Esophagus squamous epithelium (tissue), 5 donors: ENCODE measurements at places on chromosomes 6 and 20. TPM values are rescaled to one million over a fixed set of nuclear protein-coding genes. Genes with fewer than 3 reads are reported as not detected.

Gene REM1
- 4.0 TPM for total RNA-seq

Gene GHRH
- not detected for total RNA-seq

Gene GJA10
- total RNA-seq: not detected

Gene TRERF1
- 5.5 TPM for total RNA-seq

Gene HAO1
- not detected for total RNA-seq

Gene HTR1E
- total RNA-seq: not detected

Gene TULP1
- total RNA-seq: not detected

Gene BHLHE23
- total RNA-seq: not detected

Gene TFAP2A
- total RNA-seq: 37.2 TPM

Gene SMLR1
- not detected for total RNA-seq

Gene LKAAEAR1
- total RNA-seq: not detected

Gene PTPRT
- total RNA-seq: not detected

Gene SPTLC3
- 9.1 TPM for total RNA-seq

Gene EPPIN
- not detected for total RNA-seq

- DNase-seq: no peak
Measured at GRCh38 chr6:89161326-89162046, 15.6 kb downstream of the PM20D2 start.

GRCh38 chr6:148599967-148600426, 146.8 kb upstream of the UST start:
- DNase-seq: no peak

- no peak for DNase-seq
Measured at GRCh38 chr6:170247178-170247701, 43.6 kb downstream of the DLL1 start.

DNA sequence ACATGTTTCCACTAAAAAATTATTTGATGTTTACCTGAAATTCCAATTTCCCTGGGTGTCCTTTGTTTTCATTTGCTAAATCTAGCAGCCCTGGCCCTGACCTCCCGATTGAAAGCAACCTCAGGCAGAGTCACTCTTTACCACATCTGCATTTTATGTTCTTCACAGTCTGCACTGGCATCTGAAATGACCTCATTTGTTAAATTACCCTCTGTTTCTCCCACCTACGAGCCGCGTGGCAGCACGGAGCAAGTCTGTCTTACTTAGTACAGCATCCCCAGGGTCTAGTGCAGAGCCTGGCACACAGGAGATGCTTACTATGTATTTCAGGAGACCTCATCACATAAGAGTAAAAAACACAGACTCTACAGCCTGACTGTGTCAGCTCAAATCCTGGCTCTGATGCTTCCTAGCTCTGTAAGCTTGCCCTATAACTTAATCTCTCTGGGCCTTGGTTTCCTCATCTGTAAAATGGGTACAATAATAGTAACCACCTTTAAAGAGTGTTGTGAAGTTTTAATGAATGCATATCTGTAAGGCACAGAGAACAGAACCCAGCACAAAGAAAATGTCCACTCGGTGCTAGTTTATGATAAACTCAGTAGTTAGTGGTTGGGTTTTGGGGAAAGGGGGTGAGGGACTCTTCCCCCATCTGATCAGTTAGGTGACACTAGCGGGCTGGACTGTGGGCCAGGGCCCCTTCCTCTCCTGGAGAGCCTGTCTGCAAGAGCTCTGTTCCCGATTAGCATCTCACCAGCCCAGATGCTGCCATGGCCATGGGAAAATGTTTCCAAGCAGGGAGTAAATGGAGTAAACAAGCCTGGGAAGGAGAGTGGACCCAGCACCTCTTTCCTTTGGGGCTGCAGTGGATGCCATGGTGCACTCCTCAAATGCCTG, 88.2 kb downstream of the PREX1 start:
- DNase-seq: no peak

GRCh38 chr6:27617700-27618689, 145.1 kb upstream of the ZNF184 start:
- DNase-seq: no peak

DNA sequence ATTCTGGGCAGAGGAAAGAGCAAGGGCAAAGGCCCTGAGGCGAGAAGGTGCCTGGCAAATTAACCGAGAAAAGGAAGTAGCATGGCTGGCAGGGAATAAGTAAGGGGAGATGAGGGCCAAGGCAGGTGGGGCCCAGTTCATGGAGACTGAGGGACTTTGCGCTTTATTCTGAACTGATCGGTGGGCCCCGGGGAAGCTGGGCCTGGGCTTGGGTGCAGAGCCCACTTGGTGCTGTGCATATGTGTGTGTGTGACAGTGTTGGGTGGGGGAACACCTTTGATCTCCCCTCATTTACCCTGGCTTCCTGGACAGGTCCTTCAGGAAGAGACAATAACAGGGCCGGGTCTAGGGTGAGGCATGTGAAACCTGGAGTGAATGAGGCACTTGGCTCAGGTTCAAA, 2.9 kb upstream of the MDFI start:
- no peak for DNase-seq

- no peak for DNase-seq
Measured at GRCh38 chr20:62624325-62624690, 18.0 kb upstream of the SLCO4A1 start.

- no peak for DNase-seq
Measured at GRCh38 chr6:1255636-1256365, 56.1 kb upstream of the FOXQ1 start.

GRCh38 chr6:53103993-53104675, 38.9 kb downstream of the FBXO9 start:
- DNase-seq: no peak

DNA sequence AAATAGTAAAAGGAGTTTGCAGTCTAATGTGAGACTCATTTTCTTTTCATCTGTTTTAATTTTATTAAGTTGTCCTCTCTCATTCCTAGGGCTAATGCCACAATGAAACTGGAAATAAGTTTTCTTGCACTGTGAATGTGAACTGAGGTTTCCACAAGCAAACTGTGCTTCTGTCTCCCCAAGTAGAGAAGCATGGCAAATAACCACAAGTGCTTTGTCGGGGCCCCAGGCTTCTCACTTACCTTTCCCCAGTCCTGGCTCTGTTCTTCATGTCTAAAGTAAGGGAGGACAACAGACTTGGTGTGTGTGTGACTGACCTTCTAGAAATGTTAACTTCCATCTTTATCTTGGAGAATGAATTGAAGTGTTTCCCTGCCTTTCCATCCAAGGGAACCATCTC, 80.8 kb downstream of the CBFA2T2 start:
- DNase-seq: no peak

DNA sequence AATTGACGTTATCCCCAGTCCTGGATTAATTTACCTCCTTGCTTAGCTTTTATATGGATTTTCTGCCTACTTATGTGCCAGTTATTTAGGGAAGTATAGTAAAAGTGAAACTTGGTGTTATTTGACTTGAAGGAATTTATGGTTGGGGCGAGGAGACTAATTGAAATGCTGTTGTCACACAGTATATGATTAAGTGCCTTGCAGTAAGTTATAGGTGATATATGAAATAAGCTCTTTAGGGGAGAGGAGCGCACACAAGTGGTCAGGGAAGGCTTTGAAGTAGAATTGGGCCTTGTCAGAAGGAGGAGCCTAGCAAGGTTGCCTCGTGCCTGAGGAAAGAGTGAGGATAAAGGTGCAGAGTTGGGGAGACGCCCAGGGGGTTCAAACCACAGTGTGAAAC, 20.5 kb downstream of the NCOA7 start:
- DNase-seq: no peak

- DNase-seq: no peak
Measured at GRCh38 chr6:161511447-161512095, 237.7 kb upstream of the AGPAT4 start.

DNA sequence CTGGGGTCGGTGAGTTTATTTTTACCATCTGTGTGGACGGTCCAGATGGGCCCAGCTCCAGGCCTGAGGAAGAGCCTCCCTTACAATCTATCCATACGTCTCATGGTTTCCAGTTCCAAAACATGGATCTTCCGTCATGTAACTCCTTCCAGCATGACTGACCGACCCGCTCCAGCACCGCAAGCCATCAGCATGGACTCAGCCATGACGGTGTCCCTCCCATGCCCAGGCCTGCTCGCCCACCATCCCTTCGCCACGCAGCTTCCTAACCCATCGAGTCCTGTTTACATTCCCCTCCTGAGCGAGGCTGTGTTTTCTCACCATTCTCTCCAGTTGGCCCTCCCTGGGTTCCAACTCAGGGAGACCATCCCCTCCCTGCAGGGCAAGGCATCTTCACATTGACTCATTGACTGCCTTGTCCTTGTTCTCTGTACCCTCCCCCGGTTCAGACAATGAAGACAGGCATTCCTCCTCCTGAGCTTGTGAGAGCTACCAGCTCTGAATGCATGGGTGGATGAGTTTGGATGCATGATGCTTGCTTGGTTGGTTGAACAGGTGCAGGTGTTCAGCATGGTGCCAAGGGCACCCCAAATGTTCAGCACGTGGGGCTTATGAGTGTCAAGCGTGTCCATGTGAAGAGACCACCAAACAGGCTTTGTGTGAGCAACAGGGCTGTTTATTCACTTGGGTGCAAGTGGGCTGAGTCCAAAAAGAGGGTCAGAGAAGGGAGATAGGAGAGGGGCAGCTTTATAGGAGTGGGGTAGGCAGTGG, 235.8 kb downstream of the SMOC2 start:
- DNase-seq: no peak

DNA sequence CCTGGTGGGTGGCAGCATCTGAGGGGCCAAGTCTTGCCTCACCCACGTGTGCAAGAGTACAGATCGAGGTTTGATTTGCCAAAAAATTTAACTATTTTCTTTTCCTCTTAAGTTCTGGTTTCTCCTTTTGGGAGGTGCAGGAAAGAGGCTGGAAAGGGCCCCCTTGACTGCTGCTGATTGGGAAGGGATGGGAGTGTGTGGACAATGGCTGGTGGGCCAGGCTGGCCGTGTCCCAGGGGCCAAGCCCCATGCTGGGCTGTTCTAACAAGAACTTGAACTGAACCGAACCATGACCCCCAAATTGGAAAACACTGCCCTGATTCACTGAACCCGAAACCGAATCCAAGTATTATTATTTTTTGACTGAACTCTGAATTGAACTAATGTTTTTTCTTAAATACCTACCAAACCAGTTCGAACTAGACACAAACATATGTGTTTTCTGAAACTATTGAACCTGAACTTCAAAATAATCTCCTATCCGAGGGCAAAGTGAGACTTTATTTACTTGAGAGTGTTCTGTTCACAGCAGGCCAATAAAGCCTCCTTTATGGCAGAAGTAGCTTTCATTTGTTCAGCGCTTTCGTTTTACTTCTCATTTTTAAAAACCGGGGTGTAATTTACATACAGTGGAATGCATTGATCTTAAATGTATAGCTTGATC, 91.2 kb downstream of the CDC5L start:
- no peak for DNase-seq

DNA sequence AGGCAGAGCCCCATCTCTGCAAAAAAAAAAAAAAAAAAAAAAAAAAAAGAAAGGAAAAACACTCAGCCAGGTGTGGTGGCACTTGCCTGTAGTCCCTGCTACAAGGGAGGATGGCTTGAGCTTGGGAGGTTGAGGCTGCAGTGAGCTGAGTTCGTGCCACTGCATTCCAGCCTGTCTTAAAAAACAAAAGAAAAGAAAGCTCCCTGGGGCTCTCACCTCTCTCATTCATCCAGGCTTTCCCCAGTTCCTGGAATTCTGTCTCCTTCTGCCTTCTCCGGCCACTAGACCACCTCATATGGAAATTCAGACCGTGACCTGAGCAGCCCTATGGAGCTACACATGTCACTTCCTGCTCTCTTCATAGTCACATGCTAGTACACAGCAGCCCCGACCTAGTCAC, 101.1 kb upstream of the TAB2 start:
- DNase-seq: no peak

DNA sequence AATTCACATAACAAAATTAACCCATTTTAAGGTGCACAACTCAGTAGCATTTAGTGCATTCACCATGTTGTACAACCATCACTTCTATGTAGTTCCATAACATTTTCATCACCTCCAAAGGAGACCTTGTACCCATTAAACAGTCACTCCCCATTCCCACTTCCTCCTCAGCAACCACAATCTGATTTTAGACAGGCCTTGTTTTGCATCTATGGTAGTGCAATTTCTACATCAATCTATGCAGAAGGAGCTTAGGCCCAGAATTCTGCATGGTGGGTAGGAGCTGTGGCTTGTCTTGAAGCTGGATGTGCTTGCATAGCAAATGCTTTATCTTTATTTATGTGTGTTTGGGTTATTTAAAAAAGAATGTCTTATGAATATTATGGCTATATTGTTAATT, 13.5 kb upstream of the HLA-DQA1 start:
- DNase-seq: no peak

DNA sequence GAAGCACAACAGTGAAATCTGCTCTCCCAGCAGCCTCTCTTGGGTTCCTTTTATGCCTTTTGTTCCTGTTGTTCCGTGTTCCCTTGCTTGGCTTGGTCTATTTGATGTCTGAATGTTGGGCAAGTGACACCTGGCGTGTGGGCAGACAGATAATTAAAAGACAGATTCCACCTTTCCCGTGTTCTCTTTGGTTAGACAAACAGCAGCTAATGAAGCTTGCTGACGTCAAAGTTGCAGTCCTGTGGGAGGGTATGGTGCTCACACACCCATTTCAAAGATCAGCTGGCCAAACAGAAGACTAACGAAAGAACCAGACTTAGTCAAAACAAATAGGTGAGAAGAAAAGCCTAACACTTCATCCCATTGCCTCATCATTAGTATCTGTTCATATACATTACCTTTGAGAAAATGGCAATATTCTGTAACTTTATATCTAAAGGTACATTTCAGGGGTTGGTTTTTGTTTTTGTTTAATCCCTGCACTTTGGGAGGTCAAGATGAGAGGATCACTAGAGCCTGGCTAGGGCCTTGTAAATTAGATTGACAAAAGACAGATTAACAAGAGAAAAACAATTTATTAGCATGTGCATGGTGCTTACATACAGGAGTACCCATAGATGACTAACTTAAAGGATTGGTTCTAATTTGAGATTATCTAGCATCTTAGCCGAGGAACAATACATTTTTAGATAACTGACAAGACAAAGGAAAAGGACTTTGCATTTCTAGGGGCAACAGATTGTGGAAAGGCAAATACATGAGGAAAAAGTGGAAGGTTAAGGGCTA, 48.9 kb upstream of the TNFRSF21 start:
- no peak for DNase-seq
